ENCODE measurements at places on chromosomes 13 and 19. TPM values are rescaled to one million over a fixed set of nuclear protein-coding genes. Genes with fewer than 3 reads are reported as not detected.

GRCh38 chr19:18204394-18205199 lies 755 bp upstream of the RAB3A start:
- peak; percentile 83 for DNase-seq

DNA sequence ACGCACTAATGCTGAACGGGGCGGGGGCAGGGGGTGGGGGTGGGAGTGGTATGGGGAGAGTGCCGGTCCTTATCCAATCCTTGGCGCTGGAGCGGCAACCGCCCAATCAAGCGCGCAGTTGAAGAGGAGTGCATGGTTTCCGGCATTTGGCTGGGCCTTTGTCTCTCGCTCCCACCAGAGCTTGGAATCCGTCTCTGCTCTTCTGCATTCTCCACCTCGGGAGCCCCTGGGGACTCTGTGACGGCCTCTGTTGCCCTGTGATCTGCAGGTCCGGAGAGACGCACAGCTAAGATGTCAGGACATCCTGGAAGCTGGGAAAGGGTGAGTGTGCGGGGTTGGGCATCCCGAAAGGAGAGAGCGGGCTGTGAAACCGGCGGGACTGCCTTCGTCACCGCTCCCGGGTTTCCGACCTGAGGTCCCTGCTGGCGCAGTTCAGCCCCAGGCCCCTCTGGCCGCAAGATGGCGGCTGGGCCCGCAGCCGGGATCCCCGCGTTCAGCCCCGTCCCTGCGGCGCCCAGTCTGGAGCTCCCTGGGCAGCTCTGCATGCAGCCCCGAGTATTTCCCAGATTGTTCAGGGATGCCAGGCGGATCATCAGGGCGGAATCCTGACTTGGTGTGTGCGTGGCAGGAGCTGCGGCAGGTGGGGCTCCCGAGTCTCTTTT lies 53.6 kb upstream of the ZNF254 start:
- peak; percentile 89 for DNase-seq

DNA sequence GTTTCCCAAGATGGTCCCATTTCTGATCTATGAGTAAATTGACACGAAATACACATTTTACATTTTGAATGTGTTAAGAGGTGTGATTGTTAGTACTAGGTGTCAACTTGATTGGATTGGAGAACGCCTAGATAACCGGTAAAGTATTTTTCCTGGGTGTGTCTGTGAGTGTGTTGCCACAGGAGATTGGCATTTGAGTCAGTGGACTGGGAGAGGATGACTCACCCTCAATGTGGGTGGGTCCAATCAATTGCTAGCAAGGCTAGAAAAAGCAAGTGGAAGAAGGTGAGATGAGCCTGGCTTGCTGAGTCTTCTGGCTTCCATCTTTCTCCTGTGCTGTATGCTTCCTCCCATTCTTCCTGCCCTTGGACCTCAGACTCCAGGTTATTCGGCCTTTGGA lies 960.7 kb upstream of the PCDH9 start:
- no peak for DNase-seq

DNA sequence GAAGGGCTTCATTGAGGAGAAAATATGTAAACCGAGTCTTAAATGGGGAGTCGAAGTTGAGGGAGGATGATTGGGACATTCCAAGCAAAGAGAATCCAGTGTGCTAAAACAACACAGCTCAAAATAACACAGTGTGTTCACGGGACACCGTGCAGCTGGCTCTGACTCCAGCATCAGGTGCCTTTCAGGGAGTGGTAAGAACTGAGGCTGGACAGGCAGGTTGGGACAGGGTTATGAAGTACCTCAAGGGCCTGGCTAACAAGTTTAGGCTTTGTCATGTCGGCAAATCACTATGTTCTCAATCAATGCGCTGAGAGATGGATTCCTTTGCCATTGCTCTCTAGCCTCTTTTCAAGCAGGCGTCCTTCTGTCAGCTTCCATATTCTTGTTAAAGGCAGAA lies 27.5 kb upstream of the WDFY2 start:
- DNase-seq = no peak

DNA sequence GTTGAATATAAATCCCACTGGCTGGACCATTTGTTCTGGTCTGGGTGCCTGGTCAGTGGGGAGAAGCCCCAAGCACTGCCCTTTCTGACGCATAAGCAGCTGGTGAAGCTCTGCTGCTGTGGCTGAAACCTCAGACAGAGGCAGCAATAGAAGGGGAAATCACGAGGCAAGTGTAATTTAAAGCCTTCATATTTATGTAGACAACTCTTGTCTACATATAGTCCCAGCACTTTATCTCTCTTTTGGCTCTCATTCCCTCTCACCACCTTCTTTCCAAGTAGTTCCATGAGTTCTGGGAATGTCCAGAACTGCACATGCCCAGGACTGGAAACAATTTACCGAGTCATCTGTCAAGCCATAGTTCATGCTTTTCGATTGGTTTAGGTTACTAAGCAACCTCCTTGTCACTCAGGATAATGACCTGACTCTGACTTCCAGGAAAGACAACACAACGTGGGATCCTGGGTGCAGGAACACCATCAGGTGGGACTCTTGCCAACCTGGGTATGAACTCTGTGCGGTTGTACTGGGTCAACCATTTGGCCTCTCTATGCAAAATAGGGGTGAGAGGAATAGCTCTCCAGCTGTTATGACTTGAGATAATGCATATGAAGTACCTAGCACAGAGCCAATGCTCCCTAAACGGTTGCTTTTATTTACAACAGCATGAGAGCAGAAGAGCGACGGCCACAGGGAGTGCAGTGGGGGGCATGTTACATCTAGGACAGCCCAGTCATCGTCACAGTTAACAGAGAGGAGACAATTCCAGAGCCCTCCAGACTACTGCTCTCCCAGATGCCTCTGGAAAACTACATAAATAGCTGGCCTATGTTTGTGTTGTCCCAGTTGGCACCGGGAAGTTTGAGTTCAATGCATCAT lies 321.9 kb downstream of the FOXO1 start:
- no peak for DNase-seq

DNA sequence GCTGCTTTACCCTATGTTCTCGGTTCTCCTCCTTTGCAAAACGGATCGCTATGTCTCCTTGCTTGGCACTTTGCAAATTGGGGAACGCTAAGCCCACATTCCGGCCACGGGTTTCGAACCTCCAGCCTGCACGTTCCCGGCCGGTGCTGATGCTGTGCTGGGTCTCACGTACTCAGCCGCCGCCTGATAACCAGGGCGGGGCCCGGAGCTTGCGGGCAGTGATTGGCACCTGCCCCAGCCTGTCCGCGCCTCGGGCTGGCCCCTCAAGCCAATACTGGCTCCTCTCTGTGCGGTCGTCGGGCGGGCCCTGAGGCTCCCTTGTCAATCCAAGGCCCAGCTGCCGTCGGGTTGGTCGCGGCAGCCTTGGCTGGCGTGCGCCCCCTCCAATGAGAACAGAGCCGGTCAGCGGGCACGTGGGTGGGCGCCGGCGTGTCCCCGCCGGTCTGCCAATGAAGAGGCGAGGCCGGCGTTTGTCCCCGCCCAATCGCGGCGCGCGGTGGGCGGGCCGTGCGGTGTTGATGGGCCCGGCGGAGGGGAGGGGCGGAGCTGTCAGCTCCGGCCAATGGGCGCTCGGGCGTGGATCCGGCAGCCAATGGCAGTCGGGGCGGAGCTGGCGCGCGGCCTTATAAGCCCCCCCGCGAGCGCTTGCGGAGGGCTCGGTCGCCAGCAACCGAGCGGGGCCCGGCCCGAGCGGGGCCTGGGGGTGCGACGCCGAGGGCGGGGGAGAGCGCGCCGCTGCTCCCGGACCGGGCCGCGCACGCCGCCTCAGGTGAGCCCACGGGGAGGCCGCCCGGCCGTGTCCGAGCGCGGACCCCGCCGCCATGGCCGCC lies at the start of gene KDM4B:
KDM4B (plus strand) TSS at position 652 of the 830 bp plus-strand sequence. CDS start 63,778 bp downstream, outside the sequence.
- DNase-seq = peak; percentile 97

DNA sequence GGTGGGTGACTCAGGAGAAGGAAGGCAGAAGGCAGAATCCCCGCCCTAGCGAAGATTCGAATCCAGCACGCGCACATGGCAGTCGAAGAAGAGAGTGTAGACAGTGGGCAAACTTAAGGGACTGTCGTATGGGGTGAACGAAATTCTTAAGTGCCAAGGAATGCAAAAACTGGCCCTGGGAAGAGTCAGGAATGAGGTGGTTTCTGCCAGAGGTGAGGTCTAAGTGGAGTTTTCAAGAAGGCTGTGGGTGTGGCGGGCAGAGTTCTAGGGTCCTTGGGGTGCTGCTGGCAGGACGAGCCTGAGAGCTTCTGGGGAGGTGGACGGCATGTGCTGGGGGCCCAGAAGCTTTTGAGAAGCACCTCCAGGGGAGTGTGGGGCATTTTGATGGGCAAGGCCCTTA lies 63.9 kb upstream of the RNF113B start:
- DNase-seq = no peak

GRCh38 chr13:99263126-99263785 lies 5.1 kb upstream of the GPR18 start:
- no peak for DNase-seq

DNA sequence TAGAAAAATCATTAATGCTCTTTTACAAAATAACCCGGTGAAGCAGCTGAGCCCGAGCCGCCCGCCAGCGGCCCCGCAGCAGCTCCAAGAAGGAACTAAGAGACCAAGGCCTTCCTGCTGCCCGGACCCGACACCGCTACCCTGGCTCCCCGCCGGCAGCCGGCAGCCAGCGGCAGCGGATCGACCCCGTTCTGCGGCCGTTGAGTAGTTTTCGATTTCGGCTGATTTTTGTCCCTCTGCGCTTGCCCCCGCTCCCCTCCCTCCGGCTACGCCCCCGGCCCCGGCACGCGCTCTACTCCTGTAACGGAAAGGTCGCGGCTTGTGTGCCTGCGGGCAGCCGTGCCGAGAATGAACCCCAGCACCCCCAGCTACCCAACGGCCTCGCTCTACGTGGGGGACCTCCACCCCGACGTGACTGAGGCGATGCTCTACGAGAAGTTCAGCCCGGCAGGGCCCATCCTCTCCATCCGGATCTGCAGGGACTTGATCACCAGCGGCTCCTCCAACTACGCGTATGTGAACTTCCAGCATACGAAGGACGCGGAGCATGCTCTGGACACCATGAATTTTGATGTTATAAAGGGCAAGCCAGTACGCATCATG lies at the start of gene PABPC3:
PABPC3 (plus strand) TSS at position 286 of the 603 bp plus-strand sequence; CDS start at position 349, 63 bp downstream.
- DNase-seq = no peak

The UPF1 gene
- polyA plus RNA-seq = 56.8 TPM

The KIR2DL1 gene
- polyA plus RNA-seq = 0.10 TPM

Data from right renal cortex interstitium (tissue), 3 donors.